ENCODE measurements at places on chromosomes 3 and 15.

GRCh38 chr3:121869736-121870135 is 24.5 kb upstream of the SLC15A2 start:
- DNase-seq: no peak

GRCh38 chr15:39959411-39959810 is 25.5 kb downstream of the EIF2AK4 start:
- no peak for DNase-seq

DNA sequence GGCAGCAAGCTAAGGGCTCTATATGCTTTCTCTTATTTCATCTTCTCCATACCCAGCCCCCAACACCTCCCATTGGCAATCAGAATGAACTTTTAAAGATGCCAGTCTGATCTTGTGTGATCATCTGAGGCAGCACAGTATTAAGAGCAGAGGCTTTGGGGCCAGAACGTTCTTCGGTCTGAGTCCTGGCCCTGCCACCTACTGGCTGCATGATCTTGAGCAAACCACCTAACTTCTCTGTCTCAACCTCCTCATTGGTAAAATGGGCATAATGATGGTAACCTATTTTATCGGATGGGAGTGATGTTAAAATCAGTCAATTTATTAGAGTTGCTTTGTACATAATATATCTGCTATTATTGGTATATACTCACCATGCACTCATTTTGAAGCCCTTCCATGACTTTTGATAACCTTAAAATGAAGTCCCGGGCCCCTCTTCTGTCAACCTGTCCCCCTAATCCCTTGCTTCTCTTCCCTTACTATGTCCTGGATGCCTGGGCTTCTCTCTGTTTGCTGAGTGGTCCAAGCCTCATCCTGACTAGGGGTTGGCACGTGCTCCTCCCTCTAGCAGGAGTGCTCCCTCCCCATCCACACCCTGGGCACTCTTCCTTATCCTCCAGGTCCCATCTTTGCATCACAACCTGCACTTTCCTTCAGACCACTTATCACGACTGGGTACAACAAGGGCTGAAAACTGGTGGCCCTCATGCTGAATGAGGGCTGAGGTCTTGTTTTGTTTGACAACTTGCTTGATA is 6.3 kb downstream of the EFCAB12 start:
- no peak for DNase-seq

DNA sequence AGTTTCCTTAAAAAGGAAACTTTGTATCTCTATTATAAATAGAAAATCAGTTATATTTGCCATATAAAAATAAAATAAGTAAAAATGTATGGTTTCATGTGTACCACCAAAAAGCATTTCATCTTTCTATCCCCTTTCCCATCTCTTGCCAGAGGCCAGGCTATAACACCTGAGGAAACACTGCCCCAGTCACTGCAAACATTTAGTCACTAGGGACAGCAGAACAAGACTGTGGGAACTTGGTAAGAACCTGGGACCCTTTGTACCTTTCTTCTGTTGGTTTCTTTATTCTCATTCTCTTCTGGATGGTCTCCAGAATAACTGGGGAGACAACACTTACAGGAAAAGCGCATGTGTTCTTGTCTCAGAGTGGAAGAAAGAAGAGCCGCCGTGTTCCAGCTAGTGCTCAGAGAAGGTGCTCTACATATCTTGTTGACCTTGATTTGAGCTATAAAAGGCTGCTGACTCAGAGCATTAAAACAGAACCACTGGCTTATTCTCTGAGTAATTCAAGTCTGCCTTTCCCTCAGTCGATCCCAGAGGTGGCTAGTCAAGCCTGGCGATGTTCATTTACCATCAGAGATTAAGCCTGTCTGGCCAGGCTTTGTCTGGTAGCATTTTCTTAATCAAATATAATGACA is 361.6 kb downstream of the RBMS3 start:
- DNase-seq: no peak

DNA sequence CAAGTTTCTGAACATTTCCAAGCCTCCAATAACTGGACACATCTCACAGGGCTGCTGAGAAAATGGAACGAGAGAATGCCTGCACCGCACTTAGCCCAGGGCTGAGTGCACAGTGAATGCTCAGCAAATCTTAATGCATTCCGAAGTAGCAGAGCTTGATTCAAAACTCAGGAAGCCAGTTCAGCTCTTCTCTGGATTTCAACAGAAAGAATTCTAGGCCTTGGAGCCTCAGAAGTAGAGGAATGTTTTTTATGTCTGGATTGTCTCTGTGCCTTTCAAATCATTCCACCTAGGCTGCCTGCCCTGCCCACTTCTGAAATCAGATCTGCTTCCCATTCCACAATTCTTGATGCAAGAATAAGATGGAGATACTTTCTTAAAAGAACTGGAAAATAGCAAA is 9.6 kb upstream of the FOXP1 start:
- DNase-seq: no peak

- no peak for DNase-seq
These were observed 293.2 kb downstream of the CNTN4 start for GRCh38 chr3:2391896-2392295.

GRCh38 chr3:177742273-177742672 is 545.0 kb upstream of the TBL1XR1 start:
- no peak for DNase-seq

GRCh38 chr3:65953301-65953812 is 85.4 kb downstream of the MAGI1 start:
- DNase-seq: peak; percentile 94

DNA sequence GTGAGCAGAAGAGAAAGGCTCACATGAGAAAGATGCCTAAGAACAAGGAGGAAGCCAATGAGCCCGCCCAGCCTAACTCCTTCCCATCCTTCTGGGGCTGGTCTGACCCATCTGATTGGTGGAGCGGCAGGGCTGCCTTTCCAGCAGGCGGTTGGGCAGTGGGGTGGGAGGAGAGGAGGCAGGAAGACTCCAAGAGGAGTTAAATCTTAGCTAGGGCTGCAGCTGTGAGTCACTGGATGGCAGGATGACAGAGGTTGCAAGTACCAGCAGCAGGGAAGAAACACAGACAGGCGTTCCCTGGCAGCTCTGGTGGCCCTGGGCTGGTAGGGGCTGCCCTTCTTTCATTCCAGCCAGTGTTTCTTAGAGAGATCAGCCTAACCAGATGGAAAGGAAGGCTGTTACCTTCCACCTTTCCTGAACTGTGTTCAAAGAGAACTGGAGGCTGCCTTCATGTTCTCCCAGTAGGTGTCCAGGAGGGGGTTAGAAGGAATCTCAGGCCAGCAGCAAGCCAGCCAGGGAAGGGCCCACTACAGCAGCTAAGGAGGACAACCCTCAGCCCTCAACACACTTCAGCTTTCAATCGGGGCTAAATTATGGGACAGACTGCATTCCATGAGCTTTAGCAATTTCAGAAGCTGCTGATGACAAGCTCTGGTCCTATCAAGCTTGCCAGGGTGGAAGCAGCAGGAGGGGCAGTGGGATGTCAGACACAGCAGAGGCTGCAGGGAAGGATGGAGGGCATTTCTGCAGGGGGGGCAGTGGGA is 50.3 kb downstream of the CHSY1 start:
- no peak for DNase-seq

DNA sequence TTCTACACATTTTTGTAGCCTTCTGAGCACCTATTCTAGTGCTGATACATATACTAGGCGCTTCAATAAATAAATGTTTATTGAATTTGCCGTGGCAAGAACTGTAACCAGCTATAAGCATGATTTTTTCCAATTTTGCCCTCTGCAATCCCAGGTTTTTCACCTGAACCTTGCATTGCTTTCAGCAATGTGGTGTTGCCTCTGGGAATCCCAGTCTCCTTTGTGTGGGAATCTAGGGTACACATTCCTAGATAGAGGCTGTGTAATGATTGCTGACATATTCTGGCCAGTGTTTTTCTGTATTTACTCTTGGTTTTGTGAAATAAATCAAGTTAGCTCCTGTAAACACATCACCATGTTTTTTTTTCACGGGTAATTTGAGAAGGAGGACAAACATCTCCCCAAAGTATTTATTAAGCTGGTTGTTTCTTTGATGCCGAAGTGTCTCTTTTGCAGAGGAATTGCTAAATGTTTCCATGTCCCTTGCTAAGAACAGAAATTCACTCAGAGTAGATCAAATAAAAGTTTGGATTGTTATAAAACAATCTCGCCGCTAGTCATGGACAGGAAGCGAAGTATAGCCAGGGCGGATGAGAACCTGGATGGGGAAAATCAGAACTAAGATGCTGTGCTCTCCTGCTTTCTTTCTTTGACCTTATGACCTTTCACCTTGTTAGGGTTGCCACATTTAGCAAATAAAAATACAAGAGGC is 1.2 kb downstream of the CFAP91 start:
- peak; percentile 32 for DNase-seq

- DNase-seq: peak; percentile 11
These were observed 295.1 kb downstream of the EPHB1 start for GRCh38 chr3:135090020-135090717.

DNA sequence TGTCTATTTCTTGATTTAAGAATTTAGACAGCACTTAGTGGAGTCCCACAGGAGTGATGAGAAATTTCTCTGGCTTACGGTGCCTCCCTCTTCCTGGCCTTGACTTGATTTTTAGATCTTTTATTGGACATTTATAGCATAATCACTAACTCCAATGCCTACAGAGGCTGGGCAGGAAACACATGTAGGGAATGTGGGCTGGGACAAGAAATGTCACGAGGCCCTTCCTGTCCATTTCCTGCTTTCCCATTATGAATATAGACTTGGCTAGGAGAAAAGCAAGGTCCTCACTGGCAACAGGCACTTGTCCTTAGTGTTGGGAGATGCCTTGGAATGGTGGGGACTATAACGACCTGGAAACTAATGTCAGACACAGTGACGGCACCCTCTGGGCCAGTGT is 100.3 kb downstream of the MYLK start:
- no peak for DNase-seq

GRCh38 chr3:184486614-184487013 is 75.0 kb upstream of the EPHB3 start:
- DNase-seq: no peak

DNA sequence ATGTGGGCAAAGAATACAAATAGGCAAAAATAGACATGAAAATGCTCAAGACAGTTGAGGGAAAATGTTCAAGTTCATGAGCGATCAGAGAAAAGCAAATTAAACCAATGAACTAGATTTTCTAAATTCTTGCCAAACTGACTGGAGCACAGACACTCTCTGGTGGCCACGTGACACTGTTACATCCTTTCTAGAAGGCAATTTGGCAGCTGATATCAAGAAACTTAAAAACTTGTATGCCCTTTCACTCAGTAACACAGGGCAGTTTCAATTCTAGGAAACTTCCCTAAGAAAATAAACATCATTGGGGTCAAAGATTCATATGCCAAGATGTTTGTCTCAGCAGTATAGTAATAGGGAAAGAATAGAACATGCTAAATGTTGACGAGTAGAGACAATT is 52.2 kb downstream of the ABHD5 start:
- no peak for DNase-seq

DNA sequence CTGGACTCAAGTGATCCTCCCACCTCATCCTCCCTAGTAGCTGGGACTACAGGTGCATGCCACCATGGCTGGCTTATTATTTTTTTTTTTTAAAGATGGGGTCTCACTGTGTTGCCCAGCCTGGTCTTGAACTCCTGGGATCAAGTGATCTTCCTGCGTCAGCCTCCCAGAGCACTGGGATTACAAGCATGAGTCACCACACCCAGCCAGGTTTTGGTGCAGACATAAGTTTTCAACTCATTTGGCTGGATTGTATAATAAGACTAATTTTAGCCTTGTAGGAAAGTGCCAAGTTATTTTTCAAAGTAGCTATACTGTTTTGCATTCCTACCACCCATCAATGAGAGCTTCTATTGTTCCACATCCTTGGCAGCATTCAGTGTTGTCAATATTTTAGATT is 32.1 kb downstream of the BUB1B start:
- no peak for DNase-seq

GRCh38 chr15:81314378-81314777 is 9.6 kb downstream of the STARD5 start:
- DNase-seq: no peak

- no peak for DNase-seq
These were observed 49.2 kb downstream of the LRRK1 start for GRCh38 chr15:100968050-100968966.

Measured in DMS53 (cell line).